IMR-90 (cell line): ENCODE measurements at places on chromosomes 5 and 9. TPM values are rescaled to one million over a fixed set of nuclear protein-coding genes. Genes with fewer than 3 reads are reported as not detected.
A peak's percentile ranks its signal among the peaks of the same experiment; 100 is the strongest.

GRCh38 chr5:76331126-76331525 lies 72.0 kb upstream of the IQGAP2 start:
- no peak for DNase-seq

DNA sequence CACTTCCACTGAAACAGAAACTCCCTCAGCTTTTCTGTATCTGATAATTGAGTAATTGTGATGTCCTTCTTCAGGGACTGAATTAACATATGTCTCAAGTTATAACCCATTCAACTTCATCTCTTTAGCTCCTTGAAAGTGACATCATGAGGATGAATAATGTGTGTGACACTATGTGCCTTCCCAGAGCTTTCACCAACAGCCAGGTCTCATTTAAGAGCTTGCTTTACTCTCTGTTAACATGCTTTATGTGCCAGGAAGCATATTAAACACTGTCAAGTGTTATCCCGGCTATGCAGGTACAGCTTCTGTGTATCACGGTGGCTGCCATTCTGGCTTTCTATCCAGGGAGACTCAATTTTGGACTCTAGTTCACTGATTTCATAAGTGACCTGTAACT lies 799.9 kb downstream of the CDH12 start:
- no peak for DNase-seq

OMD gene
- not detected in 2 replicates for polyA plus RNA-seq

WDR38 gene
- not detected in 2 replicates for polyA plus RNA-seq

FGF1 gene
- 7.6 and 8.5 TPM in 2 replicates for polyA plus RNA-seq

DNA sequence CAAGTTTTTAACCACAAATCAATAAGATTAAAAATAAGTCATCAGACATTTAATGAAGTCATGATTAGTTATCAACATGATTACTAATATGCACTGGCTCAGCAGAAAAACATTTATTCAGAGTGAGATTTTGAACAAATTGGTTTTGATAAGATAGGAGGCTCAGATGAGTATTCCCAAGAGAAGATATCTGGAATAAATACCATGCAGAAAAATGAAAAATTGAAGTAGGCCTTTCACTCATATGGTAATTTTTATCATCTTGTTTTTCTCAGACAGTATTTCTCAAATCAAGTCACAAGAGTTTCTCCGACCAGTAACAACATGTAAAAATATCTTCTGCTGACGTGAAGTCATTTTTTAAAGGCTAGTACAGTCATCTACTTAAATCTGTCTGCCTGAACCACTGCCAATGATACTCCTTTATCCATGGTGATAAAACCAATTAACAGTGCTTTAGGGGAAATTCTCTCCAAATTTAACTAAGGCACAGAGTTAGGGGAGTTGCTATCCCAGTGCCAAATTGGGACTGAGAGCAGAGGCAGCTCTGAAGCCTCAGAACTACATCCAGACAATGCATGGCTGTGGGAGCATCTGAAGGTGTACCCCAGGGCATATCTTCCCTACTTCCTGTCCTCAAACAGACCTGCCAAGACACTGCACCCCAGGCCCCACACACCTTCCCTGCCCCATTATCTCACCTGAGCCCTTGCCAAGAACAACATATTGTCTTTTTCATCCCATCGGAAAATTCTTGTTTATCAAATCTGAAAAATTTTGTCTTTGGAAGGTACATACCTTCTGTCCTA lies 105.5 kb upstream of the TSLP start:
- DNase-seq, result no peak

DNA sequence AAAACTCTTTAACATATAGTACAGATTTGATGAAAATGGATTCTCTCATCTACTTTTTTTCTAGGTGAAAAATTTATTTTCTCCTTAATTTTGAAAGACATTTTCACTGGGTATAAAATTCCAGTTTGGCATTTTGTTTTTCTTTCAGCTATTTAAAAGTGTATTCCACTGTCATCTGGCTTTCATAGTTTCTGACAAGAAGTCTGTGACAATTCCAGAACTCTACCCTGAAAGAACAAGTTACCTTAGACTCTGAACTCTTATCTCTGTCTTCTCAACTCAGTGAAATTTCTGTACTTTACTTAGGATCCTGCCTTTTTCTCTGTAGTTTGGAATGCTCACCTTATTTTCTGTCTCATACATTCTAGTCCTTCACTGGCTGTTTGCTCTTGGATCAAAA lies 161.7 kb downstream of the RANBP17 start:
- DNase-seq, result peak; percentile 1

ZNF483 gene
- polyA plus RNA-seq, result 0.10 and 0.11 TPM in 2 replicates

SPINK4 gene
- not detected in 2 replicates for polyA plus RNA-seq

GRCh38 chr9:98453589-98454311 lies 198.3 kb upstream of the TBC1D2 start:
- peak; percentile 50 for DNase-seq

DNA sequence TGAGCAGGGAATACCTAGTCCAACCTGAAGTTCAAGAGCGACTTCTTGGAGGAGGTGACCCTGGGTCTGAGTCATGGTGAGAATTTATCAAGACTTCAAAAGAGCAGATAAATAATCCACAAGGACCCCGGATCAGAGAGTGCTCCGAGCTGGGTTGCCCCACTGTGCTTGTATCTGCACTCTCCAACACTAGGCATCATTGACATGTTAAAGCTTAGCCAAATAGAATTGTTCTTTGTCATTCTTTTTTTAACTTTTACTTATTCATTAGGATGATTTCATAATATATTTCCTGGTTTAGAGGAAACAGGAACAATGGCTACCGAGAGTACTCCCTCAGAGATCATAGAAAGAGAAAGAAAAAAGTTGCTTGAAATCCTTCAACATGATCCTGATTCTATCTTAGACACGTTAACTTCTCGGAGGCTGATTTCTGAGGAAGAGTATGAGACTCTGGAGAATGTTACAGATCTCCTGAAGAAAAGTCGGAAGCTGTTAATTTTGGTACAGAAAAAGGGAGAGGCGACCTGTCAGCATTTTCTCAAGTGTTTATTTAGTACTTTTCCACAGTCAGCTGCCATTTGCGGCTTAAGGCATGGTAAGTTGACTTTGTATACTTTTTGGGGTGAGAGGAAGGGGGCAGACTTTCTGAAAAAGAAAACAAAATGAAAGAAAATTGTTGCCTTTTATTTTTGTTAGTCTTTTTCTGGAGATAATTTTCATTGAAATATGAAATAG lies at the start of gene CARD6:
TSS of gene CARD6 (plus strand) at position 300 of the 738 bp plus-strand sequence. CDS start at position 316, 16 bp downstream.
- DNase-seq, result peak; percentile 31

DNA sequence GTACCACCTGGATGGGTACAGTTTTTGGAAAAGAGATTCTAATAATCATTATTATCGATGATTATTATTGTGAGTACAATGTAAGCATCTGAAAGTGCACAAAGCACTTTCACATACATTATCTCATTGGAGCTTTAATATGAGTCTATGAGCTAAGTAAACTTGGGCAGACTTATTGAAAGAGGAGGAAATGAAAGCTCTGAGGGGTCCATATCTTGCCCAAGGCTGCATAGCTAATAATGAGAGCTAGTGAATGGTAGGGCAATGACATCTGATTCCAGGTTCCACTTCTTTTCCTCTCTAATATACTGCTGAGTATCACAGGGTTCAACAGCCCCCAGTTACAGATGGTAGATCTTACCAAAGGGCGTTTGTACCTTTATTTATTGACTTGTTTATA lies 26.1 kb downstream of the TIMD4 start:
- DNase-seq, result no peak

DNA sequence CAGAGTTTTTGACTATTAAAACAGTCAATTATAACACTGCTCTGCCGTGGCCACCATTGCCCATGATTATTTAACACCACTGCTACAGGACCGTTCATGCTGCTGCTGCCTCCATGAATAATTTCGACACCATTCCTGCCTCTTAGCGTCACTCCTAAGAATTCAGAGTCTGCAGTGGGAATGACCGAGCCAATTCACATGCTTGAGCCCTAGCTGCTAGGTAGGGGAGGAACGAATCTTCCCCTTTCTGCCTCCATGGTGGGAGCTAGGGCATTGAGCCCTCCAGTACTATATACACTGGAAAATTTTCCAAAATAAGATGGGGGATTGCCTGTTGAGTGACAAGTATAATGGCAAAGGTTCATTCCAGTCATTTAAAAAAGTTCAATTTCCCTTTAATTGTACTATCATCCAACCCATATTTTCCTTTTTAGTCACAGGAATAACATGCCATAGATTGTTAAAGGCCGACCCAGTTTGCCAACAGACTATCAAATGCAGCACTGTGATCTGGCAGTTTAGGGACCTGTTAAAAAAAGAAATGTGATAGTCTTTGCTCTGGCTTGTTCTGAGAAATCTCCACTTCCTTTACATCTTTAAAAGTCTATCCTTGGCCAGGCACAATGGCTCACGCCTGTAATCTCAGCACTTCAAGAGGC lies 13.5 kb upstream of the B4GALT1 start:
- peak; percentile 70 for DNase-seq

MAMDC2 gene
- polyA plus RNA-seq, result 5.0 and 5.2 TPM in 2 replicates
